ENCODE measurements at places on chromosomes 3 and 15.

DNA sequence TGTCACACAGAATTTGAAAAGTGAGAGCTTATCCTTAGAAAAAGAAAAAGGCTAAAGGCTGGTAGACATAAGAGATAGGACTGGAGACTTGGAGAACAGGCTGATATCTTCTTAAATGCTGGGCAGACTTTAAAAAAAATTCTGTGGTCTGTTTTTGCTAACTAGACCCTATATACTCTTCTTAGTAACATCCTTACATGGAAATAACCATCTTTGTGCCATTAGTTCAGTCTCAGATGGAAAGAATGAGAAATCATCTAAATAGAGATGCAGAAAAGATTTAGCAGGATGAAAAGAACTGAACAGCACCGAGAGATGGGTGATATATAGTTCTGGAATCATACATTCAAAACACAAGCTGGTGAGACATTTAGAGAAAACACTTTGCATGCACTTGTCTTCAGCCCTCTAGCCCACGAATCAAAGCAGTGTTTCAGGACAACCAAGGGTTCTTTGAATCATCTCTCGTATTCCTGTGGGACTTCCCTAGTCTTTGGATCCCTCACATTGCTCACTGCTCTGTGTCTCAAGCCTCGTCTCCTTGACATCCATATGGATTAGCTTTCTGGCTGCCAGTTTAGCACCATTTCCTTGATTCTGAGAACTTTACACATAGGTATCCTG, 93.0 kb upstream of the LYSMD4 start:
- DNase-seq, result no peak

- DNase-seq, result no peak
These were observed 86.7 kb upstream of the OXTR start for GRCh38 chr3:8856071-8856470.

DNA sequence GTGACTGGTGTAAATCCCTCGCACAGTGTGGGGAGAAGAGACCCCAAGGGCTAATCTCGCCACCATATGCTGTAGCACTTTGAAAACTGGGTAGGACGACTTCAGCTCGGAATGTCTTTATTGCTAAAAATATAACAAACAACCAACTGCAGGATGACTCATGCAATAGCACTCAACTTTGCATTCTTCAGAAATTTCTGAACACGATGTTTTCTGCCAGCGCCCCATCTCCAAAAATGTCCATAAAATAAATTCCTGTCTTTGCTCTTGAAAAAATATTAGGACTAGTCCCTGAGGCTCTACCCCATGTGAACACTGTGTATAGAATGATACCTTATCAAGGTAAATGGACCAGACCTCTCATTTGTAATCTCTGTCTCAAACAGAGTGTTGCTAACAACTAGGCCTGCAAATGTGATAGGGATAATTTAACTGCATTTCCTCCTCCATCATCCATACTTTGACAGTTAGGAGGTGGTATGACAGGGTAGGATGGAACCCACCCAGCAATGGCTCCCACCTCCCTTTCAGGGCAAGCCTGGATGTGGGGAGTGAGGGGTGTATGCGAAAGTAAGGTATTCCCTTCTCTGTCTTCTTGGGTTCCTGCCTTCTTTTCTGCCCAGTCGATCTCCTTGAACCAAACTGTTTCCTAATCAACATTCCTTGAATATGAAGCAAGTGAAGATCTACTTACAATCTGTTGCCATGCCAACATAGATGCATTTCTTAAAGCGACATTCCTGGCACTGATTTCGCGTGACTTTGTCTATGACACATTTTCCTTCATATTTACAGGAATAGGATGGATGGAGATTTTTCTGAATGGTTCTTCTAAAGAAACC, 201.1 kb downstream of the NR1D2 start:
- peak; percentile 85 for DNase-seq

GRCh38 chr3:59820352-59820934, 770.6 kb upstream of the CFAP20DC start:
- no peak for DNase-seq

DNA sequence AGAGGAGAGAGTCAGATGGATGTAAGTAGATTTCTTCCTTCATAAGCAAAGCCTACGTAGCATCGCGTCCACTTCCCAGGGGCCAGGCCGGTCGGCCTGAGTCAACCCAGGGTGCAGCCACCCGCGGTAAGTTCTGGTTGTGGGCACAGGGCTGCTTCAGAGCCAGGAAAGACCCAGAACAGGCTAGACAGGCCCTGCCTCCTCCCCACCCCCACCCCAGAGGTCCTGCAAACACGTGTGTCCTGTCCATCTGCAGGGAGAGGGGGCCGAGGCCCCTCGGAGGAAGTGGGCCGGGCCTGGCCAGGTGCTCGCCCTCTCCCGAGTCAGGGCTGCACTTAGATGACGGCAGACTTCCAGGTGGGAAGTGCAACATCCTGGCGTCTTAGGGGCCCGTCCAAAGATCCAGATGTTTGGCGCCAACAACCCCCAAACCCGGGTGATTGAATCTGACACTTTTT, 100.8 kb upstream of the ALDH1A3 start:
- DNase-seq, result no peak

DNA sequence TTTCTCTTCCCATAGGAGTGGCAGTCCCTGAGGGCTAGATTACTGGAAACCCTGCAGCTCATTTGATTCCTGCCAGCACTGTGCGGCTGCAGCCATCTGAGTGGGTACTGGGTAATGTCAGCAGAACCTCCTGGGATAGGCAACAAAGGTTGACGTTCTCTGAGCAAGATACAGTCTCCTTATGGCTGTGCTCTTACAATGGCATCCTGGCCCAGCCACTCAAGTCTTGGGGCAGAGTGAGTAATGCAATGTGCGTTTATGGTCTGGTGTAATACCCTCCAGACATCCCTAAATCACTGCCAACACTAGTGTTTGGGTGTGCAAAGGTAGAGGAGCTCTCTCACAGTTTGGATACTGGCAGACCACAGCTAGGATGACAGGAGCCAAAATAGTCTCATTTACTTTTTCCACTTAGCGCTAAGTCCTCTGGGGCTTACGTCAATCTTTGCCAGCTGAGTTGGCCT, 775.8 kb downstream of the ZNF385D start:
- no peak for DNase-seq

GRCh38 chr15:86810329-86810728, 730.7 kb downstream of the AGBL1 start:
- no peak for DNase-seq

DNA sequence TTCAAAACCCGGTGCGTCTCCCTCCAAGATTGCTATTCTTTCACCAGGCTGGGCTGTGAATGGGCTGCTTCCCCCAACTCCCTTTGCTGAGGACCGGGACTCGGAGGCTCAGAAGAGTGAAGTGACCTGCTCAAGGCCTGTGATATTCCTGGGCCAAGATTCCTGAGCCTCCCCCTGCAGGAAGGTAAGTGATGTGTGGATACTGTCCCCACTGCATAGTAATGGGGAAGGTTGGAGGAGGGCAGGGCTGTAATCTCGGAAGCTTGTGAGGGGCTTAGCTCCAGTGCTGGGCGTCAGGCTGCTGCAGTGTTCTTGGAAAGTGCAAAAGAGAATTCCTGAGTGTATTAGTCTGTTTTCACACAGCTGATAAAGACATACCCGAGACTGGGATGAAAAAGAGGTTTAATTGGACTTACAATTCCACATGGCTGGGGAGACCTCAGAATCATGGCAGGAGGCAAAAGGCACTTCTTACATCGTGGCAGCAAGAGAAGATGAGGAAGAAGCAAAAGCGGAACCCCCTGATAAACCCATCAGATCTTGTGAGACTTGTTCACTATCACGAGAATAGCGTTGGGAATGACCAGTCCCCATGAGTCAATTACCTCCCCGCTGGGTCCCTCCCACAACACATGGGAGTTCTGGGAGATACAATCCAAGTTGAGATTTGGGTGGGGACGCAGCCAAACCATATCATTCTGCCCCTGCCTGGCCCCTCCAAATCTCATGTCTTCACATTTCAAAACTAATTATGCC, 67.6 kb downstream of the EFCAB12 start:
- DNase-seq, result no peak

DNA sequence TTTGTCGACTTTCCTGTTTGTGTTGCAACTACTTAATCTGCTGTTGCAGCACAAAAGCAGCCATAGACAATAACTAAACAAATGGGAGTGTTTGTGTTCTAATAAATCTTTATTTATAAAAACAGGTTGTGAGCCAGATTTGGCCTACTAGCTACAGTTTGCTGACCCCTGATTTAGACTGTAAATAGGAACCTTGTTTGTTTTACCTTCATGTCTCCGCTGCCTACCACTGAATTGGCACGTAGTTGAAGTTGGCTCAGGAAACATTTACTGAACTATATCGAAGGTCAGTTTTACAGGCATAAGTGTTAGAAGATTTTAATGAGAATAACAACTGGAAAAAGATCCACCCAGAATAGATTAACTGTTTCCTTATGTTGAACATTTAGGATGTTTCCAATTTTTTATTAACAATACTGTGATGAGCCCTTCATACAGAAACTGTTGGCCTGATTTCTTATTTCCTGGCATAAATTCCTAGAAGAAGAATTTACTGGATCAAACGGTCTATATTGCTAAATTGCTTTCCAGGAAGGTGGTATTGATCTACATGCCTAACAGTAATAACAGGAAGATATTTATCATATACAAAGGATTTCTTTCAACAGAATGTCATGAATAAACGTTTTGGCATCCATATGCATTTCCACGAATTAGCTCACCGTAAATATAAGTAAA, 156.2 kb upstream of the NR2E3 start:
- no peak for DNase-seq

GRCh38 chr3:8845641-8846040, 76.2 kb upstream of the OXTR start:
- DNase-seq, result no peak

GRCh38 chr3:126039870-126040269, 44.1 kb downstream of the SLC41A3 start:
- no peak for DNase-seq

GRCh38 chr3:113754494-113755159, 7.8 kb downstream of the ATP6V1A start:
- DNase-seq, result no peak

GRCh38 chr3:37138816-37139215, 35.6 kb downstream of the LRRFIP2 start:
- DNase-seq, result no peak

GRCh38 chr15:78909791-78910228, 35.0 kb downstream of the CTSH start:
- no peak for DNase-seq

DNA sequence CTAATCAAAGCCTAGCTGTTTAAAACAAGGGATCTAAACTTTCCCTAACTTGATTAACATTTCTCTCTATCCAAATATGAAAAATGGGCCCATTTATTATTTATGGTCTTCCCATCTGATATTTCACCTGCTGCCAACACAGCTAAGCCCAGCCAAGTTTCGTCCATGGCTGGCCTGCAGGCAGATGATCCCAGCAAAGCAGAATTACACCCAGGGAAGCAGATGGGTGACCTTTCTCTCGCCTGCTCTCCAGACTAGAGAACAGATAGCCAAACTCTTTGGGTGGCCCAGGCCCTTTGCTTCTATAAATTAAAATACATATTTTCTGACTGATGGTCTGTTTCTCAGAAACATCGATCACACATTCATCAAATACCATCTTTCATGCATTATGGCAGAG, 1038.8 kb downstream of the AGBL1 start:
- DNase-seq, result no peak

GRCh38 chr3:16824081-16824696, 60.6 kb upstream of the PLCL2 start:
- no peak for DNase-seq

- DNase-seq, result no peak
These were observed 138.0 kb upstream of the MEF2A start for GRCh38 chr15:99427668-99428361.

DNA sequence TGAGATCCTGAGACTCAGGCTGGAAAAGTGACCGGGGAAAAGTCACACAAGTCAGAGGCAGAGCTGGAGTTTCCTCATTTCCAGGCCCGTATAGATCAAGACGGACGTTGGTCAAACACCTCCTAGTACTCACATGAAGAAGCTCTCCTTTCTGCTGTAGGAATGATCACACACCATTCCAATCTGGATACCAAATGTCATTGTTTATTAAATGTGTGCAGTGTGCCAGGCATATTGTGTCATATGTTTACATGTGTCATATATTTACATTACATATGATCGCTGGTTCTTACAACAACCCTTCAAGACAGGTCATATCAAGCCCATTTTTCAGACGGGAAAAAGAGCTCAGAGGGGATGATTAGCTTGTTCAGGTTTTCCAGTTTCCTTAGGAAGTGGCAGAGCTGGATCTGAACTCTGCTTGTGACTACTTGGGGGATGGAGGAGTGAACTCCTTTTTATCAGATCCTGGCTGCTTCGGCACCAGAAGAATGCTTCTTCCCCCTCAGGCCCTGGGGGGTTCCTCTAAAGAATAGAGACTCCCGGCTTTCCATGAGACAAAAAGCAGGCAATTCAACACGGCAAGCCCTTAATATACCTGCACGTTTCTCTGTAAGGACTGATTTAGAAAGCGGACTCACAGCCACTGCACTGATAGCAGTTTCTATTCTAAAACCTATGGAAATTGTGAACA, 41.9 kb downstream of the FAM43A start:
- no peak for DNase-seq

DNA sequence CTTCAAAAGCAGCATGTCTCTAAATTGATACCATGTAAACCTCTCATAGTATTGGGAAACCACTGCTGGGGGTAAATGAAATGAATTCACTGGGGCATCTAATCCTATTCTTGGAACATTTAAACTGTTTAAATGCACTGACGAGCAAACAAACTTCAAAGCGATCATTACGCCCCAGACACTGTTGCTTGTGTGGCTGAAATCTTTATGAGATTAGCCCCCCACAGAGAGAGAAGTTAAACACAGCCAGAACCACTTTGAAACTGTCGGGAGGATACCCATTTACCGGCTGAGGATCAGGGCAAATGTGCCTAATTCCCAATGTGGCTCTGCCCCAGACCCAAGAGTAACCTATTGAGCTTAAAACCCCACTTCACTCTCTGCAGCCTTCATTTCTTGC, 308.4 kb upstream of the CDIN1 start:
- no peak for DNase-seq

DNA sequence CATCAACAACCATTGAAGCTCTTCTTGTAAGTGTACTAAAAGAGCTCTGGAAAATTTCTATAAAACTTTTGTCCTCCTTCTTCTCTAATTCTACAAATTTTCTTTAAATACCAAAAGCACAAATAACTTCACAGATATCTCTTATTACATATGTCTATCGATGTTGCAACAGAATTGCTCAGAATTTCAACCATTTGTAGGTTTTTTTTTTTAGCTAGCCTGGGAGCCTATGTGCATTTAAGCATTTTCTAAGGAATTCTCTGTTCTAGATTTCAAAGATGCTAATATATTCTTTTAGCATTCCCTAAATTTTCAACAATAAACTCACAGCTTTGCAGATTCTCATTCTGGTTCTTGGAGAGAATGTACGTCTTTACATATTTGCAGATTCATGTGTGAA, 774.3 kb upstream of the NR2F2 start:
- DNase-seq, result no peak

DNA sequence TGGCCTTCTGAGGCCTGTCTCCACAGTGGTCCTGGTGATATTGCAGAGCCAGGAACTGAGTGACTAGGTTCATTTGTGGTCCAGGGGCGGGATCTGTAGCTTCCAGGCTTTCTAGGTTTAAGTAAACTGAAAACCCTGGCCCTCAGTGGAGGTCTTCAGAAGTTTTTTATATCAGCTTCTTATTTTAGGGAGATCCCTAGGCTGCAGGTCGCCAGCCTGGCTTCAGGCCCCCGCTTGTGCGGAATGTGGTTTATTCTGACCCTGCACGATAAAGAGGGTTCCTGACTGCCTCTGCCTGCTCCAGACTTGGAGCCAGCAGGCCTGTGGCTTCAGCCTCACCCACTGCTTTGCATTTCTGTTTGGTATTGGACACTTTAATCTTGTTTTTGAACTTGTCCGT, 133.9 kb upstream of the PLXNA1 start:
- no peak for DNase-seq

GRCh38 chr3:18489939-18490338, 64.8 kb upstream of the SATB1 start:
- DNase-seq, result no peak

Measured in AG09319 (cell line).